Osteocyte (in vitro differentiated cells): ENCODE measurements at places on chromosomes 11 and 22.

GRCh38 chr11:12276831-12277475 lies 100.4 kb upstream of the PARVA start:
- peak; percentile 46 for DNase-seq

DNA sequence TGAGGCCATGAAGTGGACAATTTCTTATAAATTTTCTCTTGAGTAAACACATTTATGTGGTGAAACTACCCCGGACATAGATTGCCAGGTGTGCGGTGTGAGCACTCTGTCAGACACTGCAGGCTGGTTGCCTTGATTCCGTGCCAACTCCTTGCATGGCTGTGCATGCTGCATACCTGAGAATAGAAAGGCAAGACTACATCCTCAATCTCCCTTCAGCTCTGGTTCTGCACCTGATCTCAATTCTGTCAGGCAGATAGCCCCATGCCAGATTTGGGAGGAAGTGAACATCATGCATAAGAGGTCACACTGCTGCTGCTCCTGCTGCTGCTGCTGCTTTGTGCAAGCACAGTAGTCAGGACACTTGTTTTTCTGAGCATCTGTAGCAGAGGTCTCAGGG lies 42.5 kb upstream of the DEUP1 start:
- DNase-seq, result no peak

DNA sequence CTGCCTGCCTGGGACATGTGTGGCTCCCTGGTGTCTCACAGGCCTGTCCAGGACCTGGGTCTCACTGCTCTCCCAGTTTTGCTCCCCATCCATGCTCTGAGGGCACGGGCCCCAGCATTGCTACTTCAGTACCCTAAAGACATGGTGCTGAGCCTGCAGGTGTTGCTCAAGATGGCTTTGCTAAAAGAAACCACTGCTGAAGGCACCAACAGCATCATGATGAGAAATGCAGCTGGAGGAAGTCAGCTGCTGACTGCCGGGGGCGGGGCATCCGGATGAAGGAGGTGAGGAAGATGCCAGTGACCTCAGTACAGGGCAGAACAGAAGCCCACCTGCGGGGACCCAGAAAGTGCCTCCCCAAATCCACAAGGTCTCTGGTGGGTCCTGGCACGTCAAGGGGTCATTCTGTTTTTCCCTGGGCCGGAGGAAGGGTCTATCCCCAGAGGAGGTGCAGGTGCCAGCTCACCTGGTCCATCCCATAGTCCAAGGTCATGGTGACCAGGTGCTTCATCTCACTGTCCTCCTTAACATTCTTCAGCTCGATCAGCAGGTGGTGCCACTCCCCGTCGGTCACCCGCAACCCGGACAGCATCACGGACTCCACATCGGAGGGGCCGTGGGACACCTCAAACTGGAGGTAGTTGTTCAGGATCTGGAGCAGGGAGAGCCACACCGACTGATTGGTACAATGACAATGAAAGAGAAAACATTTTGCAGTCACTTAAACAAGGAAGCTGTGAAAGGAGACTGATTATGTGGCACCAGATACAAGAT lies 63.9 kb downstream of the TRMU start:
- DNase-seq, result no peak

DNA sequence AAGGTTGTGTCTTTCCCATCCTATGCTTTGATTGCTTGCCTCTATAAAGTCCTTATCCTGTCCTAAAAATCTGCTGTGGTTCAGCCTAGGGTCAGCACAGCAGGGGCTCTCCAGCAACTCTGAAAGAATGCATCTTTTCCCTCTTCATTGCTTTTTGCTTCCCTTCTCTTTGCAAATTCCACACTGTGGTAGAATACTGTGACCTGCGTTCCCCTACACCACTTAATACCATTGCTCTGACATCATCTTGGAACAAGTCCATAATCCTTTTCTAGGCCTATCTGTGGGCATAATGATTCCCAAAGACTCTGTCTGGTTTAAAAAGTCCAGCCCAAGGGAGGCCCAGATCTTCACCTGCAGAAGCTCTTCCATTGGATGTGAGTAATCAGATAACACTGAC lies 177.7 kb downstream of the NAV2 start:
- DNase-seq, result no peak

GRCh38 chr11:44189986-44190882 lies 94.8 kb downstream of the EXT2 start:
- no peak for DNase-seq
